Urinary bladder (tissue), 4 donors: ENCODE measurements at places on chromosomes 1 and 21. TPM values are rescaled to one million over a fixed set of nuclear protein-coding genes. Genes with fewer than 3 reads are reported as not detected.

The TNFRSF1B gene
- 11.7 TPM for total RNA-seq

The CDCA8 gene
- 3.1 TPM for total RNA-seq

The KLHL20 gene
- total RNA-seq = 45.1 TPM

The OR6P1 gene
- not detected for total RNA-seq

The SPOCD1 gene
- 0.90 TPM for total RNA-seq

DNA sequence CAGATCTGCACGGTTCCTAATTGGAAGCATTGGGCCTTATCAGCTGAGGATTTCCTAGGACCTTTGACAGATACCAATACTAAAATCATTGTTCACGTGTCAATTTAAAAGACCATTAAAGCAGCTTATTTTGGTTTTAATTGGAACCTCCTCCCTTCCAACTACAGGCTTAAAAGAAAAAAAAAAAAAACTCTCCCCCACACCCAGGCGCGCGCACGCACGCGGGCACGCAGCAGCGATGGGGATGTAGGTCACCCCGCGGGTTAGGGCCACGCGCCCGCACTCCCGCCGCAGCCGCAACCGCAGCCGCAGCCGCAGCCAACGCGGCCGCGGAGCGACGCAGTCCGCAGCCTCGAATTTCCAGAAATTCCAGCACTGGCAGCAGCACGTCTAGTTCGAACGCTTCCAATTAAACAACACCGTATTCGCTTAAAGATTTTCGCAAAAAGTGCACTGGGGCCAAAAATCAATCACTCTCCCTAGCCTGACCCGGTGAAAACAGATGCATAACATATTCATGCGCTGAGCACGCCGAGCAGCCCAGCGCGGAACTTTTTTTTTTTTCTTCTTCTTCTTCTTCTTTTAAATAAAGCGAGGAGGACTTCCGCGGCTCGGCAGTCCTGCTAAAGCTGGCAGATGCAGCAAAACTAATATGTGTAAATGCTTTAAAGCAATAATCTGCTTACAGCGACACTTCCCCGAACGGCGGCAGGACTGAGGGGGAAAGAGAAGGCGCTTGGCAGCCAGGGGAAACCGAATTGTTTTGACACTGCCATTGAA is 13.3 kb upstream of the BARHL2 start:
- DNase-seq = no peak

- peak; percentile 57 for DNase-seq
These were observed 2.1 kb upstream of the PFKL start for GRCh38 chr21:44297525-44298290.

GRCh38 chr1:110752941-110753725 is 78.4 kb upstream of the KCNA3 start:
- no peak for DNase-seq

GRCh38 chr21:44994047-44994694 is 54.3 kb downstream of the SLX9 start:
- no peak for DNase-seq

GRCh38 chr21:45981151-45982091 is at the start of gene COL6A1:
TSS of gene COL6A1 (plus strand) at chr21:45981770. CDS start at chr21:45981851, 81 bp downstream.
- DNase-seq = no peak

DNA sequence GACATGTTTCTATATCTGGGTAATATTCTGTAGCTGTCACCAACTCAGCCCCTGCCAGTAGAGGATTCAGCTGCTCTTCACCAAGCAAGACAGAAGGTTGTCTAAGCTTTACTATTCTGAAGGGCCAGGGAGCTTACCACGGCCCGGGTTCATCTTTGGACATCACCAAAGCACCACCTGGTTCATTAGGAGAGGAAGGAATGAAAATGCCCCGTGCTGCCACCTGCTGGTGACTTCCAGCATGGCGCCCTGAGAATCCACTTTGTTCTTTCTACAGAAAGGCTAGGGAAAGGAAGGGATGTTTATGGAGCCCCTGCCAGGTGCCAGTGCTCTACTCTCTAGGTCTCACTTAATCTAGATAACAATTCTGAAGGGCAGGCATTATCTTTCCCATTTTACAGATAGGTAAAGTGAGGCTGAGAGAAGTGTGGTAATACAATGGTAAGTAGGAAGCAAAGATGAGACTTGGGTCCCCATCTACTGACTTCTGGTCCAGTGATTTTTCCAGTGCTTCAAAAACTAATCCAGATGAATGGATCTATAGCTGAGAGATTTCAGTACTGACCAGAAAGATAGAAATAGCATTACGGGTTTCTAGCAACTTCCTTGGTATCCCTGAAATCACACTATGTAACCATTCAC is 79.5 kb downstream of the BEND5 start:
- no peak for DNase-seq

DNA sequence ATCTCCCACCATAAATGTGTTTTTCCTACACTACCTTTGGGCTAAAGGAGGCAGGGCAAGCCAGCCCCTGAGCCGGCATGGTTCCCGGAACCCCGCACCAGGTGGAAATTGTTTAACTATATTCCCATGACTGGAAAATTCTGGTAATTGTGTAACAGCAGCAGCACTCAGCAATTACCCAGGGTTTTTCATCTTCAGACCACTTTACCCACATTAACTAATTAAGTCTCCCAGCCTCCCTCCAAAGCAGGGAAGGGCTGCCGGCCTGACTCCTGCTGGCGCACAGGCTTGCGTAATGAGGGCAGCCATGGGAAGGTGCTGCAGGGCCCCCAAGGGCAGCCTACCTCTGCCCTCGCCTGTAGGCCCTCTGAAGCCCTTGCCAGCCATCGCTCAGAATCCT is 140.7 kb upstream of the VAMP3 start:
- no peak for DNase-seq
